Lung microvascular endothelial cell (primary cell): ENCODE measurements at places on chromosomes 3 and 15.

DNA sequence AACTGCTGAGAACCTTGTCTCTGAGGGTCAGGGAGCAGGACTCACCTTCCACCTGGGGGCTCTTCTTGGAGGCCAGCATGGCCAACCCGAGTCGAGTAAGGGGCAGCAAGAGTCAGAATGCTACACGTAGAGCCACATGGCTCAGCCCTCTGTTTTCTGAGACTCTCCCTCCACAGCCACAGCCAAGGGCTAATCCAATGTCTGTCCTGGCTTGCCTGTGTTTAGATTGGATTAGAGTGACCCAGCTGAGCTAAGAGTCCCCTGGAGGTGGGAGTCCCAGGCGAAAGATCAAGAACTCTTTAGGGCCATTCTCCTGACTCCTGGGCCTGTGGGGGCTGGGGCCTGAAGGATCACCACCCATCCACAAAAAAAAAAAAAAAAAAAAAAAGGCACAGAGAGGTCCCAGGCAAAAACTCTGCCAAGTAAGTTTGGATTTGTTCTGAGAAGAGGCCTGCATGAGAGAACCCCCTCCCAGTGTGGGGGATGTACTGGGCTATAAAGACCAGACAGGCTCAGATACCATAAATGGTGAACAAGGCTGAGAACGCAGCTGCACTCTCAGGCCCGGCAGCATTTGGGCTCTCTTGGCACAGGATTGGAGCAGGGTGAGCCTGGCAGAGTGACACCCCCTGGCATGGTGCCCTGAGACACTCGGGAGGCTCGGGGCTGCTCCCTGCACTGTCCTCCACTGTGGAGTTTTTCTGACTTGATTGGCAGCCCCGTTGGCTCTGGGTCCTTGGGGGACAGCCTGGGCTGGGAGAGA, 88.0 kb upstream of the OSBPL11 start:
- DNase-seq, result no peak

DNA sequence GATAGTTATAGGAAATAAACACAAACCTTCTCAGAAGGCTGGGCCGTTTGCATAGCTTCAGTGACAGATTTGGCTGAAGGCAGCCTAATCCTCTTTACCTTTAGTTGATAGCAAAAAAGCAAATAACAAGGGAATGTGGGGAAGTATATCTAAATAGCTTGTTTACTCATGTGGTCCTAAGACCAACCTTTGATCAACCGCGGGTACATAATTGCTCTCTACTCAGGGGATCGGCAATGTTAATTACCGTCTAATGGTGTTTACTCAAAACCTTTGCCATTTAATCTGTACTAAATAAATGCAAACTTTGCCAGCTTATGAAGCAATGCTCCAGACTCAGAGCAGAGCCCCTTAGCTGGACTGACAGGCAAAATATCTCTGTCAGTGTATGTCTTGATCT, 51.6 kb downstream of the EIF3J start:
- no peak for DNase-seq

DNA sequence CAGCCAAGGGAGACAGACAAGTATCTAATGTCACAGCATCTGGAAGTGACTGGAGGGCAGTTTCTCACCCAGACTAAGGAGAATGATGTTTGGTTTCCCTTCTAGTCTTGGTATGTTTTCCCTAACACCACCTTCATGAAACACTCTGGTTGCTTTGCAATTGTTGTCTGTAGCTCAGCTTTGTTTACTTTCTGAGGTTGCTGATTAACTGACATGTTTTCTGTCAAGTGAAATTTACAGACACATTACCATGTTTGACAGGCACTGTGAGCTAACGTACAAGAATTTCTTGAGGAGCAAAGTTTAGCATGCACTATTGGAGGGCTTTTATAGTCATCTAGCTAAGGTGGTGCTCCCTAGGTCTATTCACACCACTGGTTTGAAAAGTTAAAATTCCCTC, 131.6 kb upstream of the NECTIN3 start:
- DNase-seq, result no peak

DNA sequence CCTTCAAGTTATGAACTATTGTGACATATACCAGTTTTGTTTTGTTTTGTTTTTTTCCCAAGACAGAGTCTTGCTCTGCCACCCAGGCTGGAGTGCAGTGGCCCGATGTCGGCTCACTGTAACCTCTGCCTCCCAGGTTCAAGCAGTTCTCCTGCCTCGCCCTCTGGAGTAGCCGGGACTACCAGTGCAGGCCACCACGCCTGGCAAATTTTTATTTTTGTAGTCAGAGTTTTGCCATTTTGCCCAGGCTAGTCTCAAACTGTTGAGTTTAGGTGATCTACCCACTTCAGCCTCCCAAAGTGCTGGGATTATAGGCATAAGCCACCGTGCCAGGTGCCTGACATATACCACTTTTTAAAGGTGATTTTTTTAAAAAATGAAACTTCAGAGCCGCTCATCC, 74.6 kb downstream of the ARRDC4 start:
- no peak for DNase-seq

DNA sequence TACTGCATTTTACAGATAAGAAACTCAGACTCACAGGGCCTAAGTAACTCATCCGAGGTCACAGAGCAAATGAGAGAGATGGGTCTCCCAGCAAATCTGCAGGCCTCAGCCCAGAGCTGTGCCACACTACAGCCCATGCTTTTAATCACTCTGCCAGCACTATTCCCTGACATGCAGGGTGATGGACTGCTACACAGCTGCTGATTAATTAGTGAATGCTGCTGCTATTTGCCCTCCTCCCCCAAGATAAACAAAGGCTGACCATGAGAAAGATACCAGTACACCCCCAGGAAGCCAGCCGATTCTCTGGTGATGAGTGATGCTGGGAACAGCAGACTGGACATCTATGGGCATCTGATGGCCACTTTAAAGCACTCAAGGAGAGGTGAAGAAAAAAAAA, 39.3 kb downstream of the RFTN1 start:
- no peak for DNase-seq

DNA sequence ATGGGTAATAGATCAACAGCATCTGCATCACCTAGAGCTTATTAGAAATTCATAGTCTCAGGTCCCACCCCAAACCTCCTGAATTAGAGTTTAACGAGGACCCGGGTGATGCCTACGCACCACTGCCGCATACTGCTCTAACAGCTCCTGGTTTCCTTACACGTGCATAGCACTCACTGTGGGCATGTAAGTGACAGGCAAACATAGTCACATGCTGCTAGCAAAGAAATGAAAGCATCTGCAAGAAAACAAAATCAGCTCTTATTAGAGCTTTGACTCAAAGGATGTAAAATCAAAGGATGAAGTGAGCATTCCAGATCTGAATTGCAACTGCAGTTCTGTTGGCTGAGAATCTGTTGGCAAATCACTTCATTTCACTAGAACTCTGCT, 19.1 kb upstream of the RIOX2 start:
- DNase-seq, result no peak
